ENCODE measurements at places on chromosomes 7 and 10. TPM values are rescaled to one million over a fixed set of nuclear protein-coding genes. Genes with fewer than 3 reads are reported as not detected.

The CTAGE4 gene
- polyA plus RNA-seq, result not detected

The SNCG gene
- polyA plus RNA-seq, result 7.0 TPM

The EN2 gene
- 0.05 TPM for polyA plus RNA-seq

The SAMD9L gene
- polyA plus RNA-seq, result 8.9 TPM

The GPNMB gene
- polyA plus RNA-seq, result 4.8 TPM
